ENCODE measurements at places on chromosomes 11 and 22.

- DNase-seq = no peak
Measured at GRCh38 chr11:114762408-114762807, 84.1 kb downstream of the NXPE2 start.

GRCh38 chr11:126318574-126319373, 14.9 kb downstream of the DCPS start:
- DNase-seq = no peak

DNA sequence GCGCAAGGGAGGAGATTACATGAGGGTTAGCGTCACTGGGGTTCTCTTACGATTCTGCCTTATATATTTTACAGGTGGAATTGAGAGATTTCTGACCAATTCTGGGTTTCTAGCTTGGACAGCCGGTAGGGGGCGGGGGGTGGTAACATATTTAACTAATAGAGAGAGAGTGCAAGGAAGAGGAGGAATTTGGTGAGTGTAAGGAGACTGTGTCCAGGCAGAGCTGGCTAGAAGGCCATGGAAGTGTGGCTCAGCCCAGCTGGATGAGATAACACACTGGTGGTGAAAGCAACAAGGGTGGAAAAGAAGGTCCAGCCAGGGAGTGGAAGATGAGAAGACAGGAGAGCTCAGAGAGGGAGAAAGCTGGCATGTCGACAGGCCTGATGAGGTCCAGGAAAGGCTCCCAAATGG, 56.5 kb downstream of the ST3GAL4 start:
- DNase-seq = no peak

GRCh38 chr22:32528984-32529982, 54.7 kb downstream of the FBXO7 start:
- peak; percentile 31 for DNase-seq

GRCh38 chr22:33271390-33272161, 213.4 kb upstream of the SYN3 start:
- DNase-seq = no peak

DNA sequence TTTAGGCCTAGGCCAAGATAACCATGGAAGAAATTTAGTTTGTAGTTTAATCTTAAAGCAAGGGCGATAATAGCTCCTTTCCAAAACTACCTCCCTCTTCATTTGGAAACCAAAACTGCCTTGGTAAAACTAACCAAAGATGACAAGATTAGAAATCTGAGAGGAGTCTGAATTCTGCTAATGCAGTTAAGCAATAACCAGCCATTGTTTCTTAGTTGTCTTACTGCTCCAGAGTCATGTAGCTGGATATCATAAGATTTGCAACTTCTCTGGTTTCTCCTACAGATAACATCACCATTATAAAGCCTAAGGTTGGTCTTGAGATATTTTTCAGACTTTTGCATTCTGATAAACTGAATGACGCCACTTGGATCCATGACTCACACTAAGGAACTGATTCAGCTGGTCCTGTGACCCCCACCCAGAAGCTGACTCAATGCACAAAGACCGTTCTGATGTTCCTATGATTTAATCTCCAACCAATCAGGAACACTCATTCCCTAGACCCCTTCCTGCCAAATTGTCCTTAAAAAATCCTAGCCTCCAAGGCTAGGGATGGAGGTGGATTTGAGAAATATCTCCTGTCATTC, 200.8 kb downstream of the LUZP2 start:
- no peak for DNase-seq

DNA sequence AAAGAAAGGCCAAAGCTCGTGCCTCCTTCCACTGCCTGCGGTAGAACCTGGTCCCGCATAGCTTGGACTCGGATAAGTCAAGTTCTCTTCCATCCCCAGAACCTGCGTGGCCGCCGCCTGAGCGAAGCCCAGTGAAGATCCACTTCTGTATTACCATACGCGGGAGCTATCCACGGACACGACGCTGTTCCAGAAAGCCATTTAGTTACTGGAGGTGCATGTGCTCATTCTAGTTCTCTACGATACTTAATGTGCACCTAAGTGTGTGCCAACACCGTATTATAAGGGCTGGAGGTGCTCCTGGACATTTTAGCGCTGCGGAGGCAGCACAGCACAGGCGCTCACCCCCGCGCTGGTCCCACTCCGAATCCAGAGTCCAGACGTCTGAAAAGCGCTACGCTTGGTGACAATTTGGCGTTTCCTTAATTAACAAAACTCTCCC, 1.4 kb downstream of the WT1 start:
- no peak for DNase-seq

- DNase-seq = no peak
Measured at GRCh38 chr11:5380740-5381342, 2.8 kb upstream of the OR51M1 start.

DNA sequence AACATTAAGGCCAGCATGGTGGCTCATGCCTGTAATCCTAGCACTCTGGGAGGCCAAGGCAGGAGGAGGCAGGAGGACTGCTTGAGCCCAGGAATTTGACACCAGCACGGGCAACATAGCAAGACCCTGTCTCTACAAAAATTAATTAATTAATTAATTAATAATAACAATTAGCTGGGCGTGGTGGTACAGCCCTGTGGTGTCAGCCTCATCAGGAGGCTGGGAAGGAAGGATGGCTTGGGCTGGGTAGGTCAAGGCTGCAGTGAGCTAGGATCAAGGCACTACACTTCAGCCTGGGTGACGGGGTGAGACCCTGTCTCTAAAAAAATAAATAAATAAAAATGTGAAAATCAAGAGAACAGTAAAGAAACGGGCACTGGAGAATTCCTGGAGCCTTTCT, 1.4 kb downstream of the ARFGAP3 start:
- no peak for DNase-seq

DNA sequence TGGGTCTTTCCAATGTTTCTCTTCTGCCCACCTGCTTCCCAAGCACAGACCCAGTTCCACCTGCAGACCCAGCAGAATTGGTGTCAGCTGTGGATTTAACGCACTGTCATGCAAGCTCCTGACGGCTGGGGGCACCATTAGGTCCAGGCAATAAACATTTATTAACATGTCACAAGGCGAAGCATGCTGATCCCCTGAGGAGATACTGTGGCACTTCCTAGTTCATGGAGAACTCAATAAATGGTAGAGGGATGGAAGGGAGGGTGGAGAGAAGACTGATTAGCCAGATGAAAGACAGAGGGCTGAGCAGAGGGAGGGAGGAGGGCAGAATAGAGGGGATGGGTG, 68.3 kb upstream of the TSPAN18 start:
- no peak for DNase-seq

GRCh38 chr11:134656861-134657540, 245.0 kb upstream of the B3GAT1 start:
- no peak for DNase-seq

- DNase-seq = no peak
Measured at GRCh38 chr11:70556884-70557741, 158.8 kb downstream of the CTTN start.

DNA sequence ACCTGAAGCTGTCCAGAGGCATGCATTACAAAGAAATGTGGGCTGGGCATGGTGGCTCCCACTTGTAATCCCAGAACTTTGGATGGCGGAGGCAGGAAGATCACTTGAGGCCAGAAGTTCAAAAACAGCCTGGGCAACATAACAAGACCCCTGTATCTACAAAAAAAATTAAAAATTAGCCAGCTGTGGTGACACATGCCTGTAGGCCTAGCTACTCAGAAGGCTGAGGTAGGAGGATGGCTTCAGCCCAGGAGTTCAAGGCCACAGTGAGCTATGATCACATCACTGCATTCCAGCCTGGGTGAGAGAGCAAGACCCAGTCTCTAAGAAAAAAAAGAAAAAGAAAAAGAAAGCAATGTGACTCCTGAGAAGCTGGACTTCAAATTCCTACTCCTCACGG, 138.5 kb upstream of the HSD17B12 start:
- DNase-seq = no peak

- no peak for DNase-seq
Measured at GRCh38 chr11:65287601-65288000, 25.8 kb downstream of the POLA2 start.

DNA sequence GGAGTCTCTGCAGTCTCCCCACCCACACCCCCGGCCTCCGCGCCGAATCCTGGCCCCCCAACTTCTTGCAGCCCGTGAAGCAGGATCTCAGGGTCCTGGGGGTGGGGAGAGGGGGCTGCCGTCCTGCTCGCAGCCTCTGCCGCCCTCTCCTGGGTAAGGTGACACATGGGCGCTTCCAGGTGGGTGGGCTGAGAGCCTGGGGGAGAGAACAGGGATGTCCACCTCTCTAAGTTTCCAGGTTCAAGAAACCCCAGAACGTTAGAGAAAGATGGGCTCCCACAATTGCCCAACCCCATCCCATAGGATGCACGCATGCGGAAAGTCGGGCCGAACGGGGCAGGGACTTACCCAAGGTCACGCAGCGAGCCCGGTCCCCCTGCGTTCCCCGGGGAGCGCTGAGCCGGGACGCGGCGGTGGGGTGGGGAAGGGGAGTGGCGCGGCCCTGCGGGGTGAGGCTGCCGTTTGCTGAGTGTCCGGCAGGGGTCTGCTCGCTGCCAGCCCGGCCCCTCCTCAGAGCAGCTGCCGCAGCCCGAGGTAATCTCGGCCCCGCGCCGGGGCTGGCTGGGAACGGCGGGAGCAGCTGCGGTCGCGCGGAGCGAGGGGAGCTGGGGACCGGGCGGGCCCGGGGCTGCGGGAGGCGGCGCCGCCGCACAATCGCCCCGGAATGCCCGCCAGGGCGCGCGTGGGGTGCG, 705 bp upstream of the CAPN1 start:
- DNase-seq = peak; percentile 34

- no peak for DNase-seq
Measured at GRCh38 chr22:48173061-48173772, 1410.8 kb downstream of the TBC1D22A start.

- no peak for DNase-seq
Measured at GRCh38 chr22:17307566-17307965, 61.7 kb upstream of the CECR2 start.

- DNase-seq = no peak
Measured at GRCh38 chr11:102456381-102456780, 3.8 kb upstream of the TMEM123 start.

DNA sequence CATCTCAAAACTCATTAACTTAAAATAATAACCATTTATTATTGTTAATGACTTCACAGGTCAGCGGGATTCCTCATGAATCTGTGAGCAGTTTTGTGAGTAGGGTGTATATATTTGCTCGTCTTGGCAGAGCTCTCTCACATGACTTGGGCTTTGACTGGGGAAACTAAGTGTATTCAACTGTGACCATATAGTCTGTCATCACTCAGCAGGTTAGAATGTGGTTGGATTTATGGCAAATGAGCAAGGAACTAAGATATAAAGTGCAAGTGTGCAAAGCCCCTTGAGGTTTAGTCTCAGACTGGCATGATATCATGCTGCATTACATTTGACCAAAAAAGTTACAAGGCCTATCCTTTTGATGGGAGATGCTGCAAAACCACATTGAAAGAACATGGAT, 254.8 kb downstream of the CNTN5 start:
- no peak for DNase-seq

DNA sequence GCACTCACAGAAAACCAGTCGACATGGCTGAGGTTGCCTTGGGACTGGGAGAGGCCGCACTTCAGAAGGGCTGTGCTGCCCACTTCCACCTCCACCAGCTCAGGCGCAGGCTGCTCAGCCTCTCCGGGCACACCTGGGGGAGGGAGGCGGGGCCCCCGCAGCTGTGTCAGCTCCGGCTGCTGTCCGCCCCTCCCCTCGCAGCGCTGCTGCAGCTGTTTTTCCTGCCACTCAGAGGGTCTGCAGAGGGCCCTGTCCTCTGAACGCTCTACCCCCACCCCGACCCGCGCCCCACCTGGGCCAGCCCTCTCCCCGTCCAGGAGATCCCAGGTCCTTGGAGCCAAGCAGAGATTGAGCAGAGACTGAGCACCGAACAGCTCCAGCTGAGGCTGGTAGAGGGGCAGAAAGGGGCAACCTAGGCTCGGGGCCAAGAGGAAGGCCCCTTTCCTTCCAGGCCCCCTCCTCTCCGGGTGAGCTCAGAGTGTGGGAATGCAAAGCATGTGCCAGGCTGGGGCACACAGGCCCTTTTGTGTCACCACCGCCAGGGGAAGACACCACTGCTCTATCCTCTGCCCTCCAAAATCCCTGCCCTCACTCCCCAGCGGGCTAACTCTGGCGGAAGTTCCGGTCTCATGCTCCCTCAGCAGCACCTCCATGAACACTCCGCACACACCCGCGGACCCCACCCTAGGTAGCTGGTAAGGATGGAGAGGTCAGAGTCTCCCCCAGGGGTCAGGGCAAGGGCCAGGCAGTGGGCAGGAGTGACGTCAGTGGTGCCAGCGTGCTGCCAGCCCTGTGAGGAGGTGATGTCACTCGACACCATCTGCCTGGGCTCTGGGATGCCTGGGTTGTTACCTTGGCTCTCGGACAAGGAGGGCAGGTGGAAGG, 1.6 kb downstream of the MCAM start:
- peak; percentile 28 for DNase-seq

DNA sequence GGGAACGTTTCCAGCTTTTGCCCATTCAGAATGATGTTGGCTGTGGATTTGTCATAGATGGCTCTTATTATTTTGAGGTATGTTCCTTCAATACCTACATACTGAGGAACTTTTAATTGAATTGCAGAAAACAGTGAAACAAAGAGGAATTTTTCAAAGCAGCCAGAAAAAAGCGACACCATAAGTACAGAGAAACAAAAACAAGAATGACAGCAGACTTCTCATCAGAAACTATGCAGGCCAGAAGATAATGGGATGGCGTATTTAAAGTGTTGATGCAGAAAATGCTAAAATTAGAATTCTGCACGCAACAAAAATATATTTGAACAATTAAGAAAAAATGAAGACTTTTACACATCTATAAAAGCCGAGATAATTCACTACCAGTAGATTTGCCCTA, 95.4 kb upstream of the TIMP3 start:
- DNase-seq = no peak

DNA sequence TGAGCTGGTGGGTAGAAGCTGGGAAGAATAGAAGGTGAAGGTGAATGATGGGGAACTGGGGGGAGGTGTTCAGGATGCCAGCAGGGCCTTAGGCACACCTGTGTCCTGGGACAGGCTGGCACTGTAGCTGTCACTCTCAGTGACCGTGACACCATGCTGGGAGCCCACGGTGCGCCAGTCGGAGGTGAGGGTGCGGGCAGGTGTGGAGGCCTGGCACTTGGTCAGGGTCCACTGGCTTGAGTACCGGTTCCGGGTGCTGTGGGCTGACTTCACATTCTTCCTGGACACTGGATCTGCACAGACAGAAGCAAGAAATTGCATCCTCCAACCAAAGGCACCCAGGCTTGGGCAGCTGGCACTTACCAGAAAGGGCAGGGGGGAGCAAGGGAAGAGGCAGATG, 103.8 kb downstream of the CEP164 start:
- DNase-seq = no peak

Measured in stimulated activated CD8-positive, alpha-beta memory T cell treated with anti-CD3 and anti-CD28 coated beads, Interleukin-2, amount 100 ng/mL, for 1 hour (primary cell).